ENCODE measurements at places on chromosomes 7 and 10. TPM values are rescaled to one million over a fixed set of nuclear protein-coding genes. Genes with fewer than 3 reads are reported as not detected.

DNA sequence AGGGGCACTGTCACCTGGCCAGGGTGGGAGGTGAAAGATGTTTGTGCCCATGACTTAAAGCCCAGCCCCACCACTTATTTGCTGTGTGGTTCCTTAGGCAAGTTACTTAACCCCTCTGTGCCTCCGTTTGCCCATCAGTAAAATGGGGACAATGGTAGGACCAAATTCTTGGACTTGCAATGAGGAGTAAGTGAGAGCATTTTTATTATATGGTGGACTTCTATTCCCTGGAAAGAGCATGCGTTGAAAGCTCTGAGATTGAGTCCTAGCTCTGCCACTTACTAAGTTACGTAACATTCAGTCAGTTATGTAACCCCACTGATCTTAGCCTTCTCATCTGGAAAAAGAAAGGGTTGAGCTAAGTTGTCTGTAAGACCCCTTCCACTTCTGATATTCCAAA, 18.8 kb downstream of the VSIR start:
- no peak for DNase-seq

DNA sequence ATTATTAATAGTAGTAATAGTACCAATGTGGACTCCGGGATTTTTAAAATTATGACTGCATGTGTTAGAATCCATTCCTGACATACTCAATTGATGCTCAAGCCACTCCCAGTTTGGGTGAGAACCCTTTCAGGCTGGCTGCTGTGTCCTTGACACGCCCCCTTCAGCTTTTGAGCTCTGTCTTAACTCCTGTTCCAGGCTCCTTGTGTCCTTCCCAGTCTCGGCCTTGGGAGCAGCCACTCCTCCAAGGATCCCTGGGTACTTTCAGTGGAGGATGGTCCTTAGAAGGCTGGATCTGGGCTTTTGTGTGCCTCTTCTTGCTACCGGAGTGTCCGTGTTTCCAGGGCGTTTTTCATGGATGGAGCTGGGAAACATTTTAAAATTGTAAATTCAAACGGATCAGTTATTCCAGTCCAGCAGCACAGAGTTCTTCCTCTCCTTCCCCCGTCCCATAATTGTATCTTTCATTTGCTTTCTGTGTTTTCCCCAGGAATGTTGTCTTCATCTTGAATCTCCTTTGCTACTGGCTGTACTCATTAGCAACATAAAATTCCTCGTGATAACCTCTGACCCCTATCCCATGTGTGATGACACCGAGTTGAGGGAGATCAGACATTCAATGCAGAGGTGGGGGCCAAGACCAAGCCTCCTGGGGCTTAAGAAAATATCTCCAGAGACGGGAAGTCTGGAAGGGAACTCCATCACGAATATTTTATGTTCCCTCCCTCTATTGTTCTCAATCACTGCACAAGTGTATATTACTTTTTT, 40.0 kb upstream of the PFKFB3 start:
- no peak for DNase-seq

DNA sequence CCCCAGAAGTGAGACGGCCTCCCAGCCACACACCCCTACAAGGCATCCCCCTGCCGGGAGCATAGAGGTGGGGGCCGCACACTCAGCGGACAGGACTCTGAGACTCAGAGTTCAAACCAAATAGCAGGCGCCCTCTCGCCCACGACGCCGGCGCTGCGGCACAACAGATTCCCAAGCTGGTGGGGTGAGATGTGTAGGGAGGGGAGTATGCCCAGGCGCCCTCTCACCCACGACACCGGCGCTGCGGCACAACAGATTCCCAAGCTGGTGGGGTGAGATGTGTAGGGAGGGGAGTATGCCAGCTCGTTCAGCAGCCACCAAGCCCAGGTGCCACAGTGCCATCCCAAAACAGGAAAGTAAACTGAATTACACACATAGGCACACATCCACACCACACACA, 64.7 kb downstream of the TCERG1L start:
- no peak for DNase-seq

- DNase-seq: no peak
These were observed 40.7 kb downstream of the EXOC4 start for GRCh38 chr7:133293384-133294160.

- DNase-seq: no peak
These were observed 73.8 kb downstream of the RBM20 start for GRCh38 chr10:110717781-110718589.

GRCh38 chr10:81502677-81503359, 372.2 kb upstream of the NRG3 start:
- no peak for DNase-seq

GRCh38 chr10:86938260-86938659, 19.2 kb downstream of the MMRN2 start:
- no peak for DNase-seq

GRCh38 chr10:57579926-57580325, 687.8 kb downstream of the IPMK start:
- DNase-seq: no peak

DNA sequence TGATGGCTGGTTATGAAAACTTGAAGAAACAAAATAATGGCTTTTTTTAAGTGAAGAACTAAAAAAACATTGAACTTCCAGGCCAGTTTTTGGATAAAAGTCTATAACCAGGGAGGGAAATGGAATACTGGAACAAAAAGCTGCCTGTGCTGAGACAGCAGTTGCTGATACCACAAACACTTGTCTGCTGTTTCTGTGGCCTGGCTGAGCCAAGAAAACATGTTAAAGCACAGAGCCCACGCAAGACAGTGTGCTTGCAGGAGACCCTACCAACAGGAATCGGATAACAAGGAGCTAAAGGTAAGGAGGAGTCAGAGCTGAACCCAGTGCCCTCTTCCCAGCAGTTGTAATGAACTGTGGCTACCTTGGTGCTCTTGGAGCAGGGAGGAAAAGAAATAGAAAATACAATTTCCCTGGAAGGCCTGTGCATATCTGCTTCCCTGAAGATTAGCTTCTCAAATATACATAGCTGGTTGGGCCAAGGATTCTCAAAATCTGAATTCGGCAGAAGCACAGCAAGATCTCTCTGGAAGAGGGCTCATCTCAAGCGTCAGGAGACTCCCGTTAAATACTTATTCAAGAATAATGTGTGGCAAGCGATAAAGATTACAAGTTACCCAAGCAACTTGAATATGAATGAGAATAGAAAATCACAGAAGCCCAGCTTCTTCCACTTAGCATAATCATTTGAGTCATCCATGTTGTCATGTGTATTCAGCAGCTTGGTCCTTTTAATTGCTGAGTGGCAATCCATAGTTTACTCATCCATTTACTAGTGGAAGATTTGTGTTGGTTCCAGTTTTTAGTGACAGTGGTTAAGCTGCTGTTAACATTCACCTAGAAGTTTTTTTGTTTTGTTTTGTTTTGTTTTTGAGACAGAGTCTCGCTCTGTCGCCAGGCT, 87.6 kb downstream of the NOD1 start:
- DNase-seq: no peak

- DNase-seq: no peak
These were observed 14.2 kb downstream of the EBF3 start for GRCh38 chr10:129949891-129950291.

DNA sequence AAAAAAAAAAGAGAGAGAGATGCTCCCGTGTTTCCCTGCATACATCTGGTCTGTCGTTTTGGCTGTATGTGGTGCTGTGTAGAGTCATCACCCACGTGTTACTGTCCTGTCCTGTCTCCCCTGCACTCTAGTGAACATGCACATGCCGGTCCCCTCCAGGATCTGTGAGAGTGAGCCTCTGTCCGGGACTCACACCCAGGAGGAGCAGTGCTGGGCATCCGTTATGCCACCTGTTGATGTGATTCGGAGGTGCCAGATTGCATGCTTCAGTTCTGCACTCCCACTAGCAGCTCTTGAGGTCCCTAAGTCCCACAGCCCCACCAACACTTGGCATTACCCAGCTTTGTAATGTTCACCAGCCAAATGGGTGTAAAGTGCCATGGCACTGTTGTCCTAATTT, 16.4 kb downstream of the GHRHR start:
- DNase-seq: no peak

DNA sequence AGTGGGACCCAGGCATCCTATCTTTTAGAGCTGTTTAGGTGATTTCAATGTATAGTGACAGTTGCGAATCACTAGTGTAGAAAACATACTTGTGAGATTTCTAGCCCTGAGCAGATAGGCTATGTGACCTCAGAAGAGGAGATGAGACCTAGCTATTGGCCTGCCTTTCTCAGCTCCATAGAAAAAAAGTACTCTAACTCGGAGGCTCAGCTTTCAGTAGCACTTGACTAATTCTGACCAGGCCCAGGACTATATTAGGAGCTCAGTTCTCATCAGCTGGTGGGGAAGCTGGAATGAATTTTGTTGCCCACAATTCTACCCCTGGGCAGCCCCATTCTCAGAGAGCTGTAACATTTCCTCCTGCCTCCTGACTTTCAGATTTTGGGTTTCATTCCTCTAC, 179.9 kb upstream of the NAMPT start:
- no peak for DNase-seq

- DNase-seq: no peak
These were observed 64.6 kb upstream of the CALN1 start for GRCh38 chr7:72476608-72477305.

DNA sequence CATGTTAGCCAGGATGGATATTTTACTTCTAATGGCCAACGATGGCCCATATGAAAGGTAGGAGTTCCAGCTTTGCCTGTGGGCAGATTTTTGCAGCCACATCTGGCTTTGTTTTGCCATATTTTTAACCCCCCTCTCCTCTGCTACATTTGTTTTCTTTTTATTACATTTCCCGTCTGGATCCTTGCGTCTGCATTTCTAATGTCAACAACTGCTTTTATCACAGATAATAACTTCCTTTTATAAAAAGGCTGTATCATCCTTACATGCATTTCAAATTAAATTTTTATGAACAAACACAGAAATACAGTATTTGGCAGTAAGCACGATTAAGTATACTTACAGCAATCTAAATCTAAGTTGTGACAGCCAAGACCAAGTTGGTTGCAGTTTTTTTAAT, 156.0 kb downstream of the BAMBI start:
- DNase-seq: no peak

- DNase-seq: no peak
These were observed 161.8 kb upstream of the CACNA2D1 start for GRCh38 chr7:82605247-82605864.

GRCh38 chr7:26458466-26459145, 166.9 kb downstream of the SNX10 start:
- peak; percentile 32 for DNase-seq

- DNase-seq: no peak
These were observed 236.9 kb upstream of the CELF2 start for GRCh38 chr10:10780746-10781145.

GRCh38 chr10:32556783-32557395, 110.9 kb downstream of the CCDC7 start:
- no peak for DNase-seq

DNA sequence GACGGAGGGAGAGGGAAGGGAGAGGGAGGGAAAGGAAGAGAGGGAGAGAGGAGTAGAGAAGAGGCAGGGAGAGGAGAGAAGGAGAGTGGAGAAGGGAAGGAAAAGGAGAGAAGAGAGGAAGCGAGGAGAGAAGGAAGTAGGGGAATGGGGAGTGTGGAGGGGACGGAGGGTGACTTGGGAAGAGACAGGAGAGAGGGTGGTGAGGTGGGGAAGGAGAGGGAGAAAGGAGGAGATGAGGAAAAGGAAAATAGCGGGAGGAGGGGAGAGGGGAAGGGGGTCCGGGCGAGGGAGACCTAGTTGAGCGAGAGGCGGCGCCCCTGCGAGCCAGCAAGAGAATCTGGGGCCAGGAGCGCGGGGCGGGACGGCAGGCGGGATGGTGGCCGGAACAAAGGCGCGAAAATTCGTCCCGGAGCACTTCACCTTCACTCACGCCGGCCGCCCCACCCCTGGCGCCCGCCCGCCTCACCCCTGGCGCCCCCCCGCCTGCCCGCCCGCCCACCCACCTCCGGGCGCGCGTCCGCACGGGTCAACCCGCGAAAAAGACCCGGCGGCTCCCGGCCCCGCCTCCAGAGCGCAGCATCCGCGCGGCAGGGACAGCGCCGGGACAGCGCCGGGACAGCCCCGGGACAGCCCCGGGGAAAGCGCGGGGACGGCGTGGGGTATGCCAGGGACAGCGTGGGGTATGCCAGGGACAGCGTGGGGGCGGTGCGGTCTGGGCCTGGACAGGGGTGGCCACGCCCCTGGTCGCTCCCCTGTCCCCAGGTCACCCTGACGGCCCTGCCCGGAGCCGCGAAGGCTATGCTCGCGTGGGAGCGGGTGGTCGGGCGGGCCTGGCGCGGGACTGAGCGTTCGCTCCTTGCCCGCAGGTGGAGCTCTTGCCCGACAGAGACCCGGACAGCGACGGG, 4.2 kb downstream of the VSTM2A start:
- no peak for DNase-seq

- no peak for DNase-seq
These were observed 111.3 kb downstream of the SLIT1 start for GRCh38 chr10:97074256-97075145.

- DNase-seq: no peak
These were observed 7.9 kb downstream of the LAT2 start for GRCh38 chr7:74217455-74218342.

- no peak for DNase-seq
These were observed 136.5 kb upstream of the UNC5B start for GRCh38 chr10:71075759-71076472.

- no peak for DNase-seq
These were observed 42.8 kb downstream of the CDC123 start for GRCh38 chr10:12238821-12239220.

GRCh38 chr10:43046288-43046991, 30.4 kb upstream of the RET start:
- DNase-seq: no peak

DNA sequence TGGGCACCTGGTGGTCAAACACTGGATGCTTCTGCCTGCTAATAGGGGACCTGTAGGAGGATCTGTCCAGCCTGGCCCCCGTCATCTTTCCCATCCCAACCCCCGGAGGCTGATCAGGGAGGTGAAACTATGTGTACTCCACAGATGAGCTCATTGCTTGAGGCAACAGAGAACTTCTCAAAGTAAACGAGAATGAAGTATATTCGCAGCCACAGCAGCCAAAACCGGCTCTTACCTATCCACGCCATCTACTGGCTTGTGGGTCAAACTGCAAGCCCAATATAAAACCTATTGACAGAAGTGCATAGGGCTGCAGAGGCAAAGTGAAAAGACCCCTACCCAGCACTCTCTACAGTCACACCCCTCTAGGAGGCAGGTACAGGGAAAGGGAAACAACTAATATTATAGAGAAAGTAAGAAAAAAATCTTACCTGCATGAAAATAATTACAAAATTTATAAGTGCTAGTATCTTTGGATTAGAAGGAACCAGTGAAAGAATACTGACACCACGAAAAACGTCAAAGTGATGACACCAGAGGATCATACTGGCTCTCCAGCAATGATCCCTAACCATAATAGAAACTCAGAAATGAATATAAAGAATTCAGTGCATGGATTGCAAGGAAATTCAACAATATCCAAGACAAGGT, 973.5 kb downstream of the ANKRD7 start:
- no peak for DNase-seq

GARIN1A gene
- total RNA-seq: 0.13 TPM

ANKRD1 gene
- 1,189 TPM for total RNA-seq

TMEM236 gene
- total RNA-seq: 0.11 TPM

CYP3A4 gene
- not detected for total RNA-seq

ATOH7 gene
- total RNA-seq: not detected

MRC1 gene
- 2.4 TPM for total RNA-seq

CLCN1 gene
- total RNA-seq: not detected
